ENCODE measurements at places on chromosomes 2 and 18.

DNA sequence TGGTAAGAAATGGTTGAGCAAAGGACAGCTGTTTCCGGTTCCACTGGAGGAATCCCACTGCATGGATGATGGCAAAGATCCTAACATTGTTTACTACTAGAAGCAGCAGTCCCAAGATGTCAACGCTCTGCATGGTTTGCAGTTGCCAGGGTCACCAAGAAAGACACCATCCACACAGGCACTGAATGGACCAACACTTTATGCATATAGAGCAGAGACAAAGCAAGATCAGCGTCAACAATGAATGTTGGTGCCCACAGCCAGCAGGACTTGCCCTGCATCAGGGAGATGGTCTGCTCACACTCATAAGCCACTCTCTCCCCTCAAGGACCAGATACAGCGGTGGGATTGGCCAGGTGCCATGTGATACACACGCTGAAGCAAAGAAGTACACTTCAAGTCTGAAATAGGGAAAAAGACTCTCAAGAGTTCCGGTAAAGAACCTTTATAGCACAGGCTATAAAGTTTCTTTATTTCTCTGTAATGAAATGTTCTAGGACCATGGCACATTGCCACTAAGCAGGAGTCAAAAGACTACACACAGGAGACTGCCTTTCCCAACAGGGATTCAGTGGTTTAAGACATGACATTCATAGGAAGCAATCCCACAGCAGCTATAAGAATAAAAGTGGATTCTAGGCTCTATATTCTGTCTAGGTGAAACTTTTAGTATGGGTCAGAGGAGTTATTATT is 133.2 kb upstream of the EPHA4 start:
- no peak for DNase-seq

GRCh38 chr2:49577041-49577440 is 422.7 kb upstream of the FSHR start:
- no peak for DNase-seq

GRCh38 chr2:18976168-18976961 is 382.1 kb downstream of the OSR1 start:
- peak; percentile 97 for DNase-seq

DNA sequence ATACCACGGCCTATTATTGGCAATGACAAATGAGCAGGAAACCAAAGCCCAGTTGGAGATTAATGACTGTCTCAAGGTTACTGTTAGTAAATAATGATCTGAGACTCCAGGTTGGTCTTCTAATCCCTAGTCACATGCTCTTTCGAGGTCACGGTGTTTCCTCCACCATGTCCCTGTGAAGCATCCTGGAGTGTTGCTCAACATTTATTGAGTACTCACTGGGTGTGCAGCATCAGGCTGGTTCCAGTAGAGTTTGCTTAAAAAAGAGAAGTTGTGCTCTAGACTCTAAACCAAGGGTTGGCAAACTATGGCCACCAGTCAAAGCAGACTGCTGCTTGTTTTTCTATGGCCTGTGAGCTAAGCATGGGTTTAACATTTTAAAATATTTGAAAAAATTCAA is 263.8 kb upstream of the ATP5MC3 start:
- DNase-seq, result no peak

DNA sequence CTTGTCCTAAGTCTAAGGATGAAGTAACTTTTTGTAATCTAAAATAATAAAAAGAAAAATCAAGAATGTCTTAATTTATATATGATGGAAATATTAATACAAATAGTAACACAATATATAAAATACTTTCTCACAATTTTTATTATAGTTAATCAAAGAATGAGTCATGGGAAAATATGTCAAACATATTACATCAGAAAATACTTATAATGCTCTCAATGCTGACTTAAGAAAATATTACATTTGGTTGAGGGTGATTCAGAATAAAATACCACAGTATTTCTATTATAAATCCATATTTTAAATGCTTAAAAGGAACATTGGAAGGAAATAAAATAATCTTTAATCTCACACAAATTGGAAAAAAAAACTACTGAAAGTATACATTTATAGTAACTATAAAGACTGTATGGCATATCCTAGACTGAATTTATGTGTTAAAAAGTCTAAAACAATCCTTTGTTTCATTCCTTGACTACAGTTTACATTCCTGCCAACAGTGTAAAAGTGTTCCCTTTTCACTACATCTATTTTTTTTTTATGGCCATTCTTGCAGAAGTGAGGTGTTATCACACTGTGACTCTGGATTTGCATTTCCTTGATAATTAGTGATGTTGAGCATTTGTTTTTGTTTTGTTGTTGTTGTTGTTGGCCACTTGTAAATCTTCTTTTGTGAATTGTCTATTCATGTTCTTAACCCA is 1573.5 kb upstream of the ACVR2A start:
- DNase-seq, result peak; percentile 78

- DNase-seq, result no peak
Observed at GRCh38 chr2:54081574-54081973, 33.8 kb upstream of the ACYP2 start.

- DNase-seq, result no peak
Observed at GRCh38 chr18:31438402-31438801, 9.1 kb upstream of the DSG3 start.

Data from fibroblast of skin of back (primary cell).